ENCODE measurements at places on chromosomes 11 and 22.

DNA sequence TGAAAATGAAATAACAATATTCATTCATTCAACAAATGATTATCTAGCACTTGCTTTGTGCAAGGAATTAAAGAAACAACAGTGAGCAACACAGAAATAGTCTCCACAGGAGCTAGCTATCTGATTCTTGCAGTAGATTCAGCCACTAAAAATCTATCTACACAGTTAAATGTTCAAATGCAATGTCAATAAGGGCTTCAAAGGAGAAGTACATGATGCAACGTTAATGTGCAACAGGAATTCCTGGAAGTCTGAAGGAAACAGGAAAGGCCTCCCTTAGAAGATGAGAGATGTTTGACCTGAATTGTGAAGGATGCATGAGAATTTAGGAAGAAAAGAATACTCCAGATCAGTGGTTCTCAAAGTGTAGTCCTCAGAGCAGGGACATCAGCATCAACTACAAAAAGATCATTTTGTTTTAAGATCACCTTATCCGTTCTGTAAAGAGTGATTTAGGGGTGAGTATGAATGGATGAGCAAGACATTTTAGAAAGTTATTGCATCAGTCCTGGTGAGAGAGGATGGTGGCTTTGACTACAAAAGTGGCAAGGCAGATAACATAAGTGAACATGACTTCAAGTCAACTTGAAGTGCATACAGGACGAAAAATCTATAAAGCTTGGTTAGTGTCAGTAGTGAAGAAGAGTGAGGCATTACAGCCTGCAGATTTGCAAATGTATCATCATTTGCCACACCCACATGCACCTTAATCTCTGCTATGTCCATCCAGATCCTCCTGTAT is 96.0 kb downstream of the ETS1 start:
- DNase-seq = no peak

DNA sequence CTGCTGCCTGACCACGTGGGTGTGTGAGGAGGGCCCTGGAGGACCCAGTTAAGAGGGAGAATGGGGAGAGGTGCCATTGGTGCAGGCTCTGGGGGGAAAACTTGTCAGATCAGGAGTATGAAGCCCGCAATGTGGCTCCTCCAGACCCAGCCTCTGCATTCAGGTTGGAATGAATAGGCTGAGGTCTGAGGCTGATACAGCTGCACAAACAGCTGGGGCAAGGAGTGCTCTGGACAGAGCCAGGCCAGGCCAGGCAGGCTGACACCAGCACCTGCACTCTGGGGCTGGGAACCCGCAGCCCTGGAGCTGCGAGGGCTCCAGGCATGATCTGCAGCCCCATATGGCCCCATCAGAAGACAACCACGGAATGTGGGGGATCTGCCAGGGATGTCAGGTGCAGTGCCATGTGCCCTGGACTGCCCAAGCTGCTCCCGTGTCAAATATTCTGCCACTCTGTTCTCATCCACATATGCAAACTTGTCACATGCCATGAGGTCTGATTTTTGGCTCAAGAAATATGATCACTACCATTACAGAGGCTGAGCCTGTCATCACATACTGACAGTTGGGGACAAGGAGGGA is 27.2 kb upstream of the KCNJ11 start:
- no peak for DNase-seq

GRCh38 chr11:66386171-66387069 is 14.9 kb upstream of the SLC29A2 start:
- peak; percentile 91 for DNase-seq

- DNase-seq = no peak
Observed at GRCh38 chr22:43535336-43535735, 123.5 kb downstream of the MPPED1 start.

- no peak for DNase-seq
Observed at GRCh38 chr22:31610611-31611010, 51.4 kb downstream of the PISD start.

DNA sequence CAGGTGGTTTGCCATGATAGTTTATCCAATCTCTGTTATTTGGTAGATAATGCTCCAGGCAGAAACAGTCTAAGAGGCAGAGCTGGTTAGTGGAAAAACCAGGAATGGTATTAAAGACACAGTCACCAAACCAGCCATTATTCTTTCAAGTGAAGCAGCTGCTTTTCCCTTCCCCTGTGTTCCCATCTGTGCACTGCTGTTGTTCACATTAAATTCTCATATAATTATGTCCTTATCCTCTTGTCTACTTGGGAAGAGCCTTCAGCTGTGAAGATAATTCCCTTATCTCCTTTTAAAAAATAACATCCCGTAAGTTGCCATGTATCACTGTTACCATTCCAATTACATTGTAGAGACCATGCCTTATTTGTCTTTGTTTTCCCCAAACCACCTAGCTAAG is 5.2 kb upstream of the TBCEL start:
- DNase-seq = no peak

DNA sequence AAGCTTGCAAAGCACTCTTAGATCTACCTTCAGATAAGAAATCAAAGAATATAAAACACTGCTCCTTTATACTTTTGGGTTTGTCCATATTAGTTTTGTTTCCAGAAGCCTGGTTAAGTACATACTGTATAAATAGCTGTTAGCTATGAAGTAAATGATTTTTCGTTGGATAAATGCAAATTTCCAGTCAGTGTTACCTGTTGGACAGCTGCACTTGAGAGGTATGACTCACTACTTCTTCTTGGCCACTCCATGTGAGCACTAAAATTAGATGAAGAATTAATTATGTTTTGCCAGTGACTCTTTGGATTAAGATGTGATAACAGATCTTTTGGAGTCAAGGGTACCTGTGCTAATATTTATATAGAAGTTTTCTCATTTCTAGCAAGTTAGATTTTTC is 9.5 kb upstream of the TSG101 start:
- DNase-seq = no peak

DNA sequence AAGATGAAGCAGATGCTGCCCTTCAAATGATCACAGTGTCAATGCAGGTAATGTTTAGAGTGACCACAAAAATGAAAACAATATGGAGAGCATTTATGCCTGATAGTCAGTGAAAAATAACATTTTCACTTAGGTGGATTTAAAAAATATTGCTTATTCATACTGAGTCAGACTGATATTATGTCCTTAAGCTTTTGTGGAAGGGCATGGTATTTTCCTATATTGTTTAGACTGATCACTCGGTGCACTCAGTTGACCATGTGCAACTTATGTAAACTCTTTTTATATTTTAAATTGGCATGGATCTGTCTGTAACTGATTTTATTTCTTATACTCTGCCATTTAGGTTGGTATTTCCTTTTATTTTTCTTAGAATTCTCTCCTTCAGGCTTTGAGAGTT is 106.6 kb downstream of the DYNC2H1 start:
- no peak for DNase-seq

DNA sequence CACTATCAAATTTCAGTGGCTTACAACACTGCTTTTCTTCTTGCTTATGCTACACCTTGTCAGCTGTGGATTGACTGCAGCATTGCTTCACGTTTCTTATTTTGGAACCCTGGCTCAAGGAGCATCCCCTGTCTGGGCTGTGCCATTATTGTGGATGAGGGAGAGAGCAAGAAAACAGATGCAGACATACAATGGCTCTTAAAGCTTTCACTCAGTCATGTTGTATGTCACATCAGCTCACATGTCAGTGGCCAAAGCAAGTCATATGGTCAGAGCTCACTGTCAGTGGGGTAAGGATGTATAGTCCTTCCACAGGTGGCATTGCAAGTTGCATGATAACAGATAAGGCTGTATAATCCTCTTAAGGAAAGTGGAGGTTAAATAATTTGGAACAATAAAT is 10.0 kb downstream of the ARHGEF12 start:
- no peak for DNase-seq

GRCh38 chr22:36673821-36674220 is 29.7 kb downstream of the CACNG2 start:
- DNase-seq = no peak

DNA sequence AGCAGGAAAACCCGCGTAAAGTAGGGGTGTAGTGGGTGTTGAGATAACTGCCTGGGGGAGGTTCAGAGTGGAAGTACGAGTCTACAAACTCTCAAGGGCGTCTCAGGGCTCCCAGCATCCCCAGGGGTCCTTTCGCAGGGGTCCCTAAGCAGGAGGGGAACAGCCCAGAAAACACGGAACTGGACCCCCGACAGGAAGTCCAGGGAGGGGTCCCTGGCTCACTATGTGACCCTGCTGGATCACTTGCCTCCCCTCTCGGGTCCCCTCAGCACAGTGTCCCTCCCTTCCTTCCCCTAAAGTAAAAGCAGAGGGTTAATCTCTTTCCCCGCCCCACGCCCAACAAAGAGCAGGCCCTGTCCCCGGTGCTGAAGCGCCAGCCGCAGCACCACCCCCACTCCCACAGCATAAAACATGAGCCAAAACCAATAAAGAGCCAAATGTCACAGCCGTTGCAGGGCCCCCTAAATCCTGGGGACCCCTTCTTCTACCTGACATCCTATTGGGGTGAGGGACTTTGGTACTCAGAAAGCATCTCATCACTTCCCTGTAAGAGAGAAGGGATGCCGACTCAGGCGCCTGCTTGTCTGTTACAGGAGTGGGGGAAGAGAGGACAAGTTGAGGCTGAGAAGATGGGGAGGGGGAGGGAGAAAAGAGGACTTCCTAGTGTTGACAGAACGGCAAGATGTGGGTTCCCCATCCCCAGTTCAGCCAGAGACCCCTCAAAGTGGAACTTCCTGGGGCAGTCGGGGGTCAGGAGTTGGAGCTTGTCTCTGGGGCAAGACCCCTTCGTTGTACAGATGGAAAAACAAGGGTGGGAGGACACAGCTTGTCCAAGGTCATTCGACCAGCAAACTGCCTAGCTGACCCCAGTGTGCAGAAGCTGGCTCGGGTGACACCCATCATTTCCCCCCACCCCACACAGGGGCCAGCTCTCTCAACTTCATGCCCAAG is 1.4 kb upstream of the NEFH start:
- peak; percentile 69 for DNase-seq

DNA sequence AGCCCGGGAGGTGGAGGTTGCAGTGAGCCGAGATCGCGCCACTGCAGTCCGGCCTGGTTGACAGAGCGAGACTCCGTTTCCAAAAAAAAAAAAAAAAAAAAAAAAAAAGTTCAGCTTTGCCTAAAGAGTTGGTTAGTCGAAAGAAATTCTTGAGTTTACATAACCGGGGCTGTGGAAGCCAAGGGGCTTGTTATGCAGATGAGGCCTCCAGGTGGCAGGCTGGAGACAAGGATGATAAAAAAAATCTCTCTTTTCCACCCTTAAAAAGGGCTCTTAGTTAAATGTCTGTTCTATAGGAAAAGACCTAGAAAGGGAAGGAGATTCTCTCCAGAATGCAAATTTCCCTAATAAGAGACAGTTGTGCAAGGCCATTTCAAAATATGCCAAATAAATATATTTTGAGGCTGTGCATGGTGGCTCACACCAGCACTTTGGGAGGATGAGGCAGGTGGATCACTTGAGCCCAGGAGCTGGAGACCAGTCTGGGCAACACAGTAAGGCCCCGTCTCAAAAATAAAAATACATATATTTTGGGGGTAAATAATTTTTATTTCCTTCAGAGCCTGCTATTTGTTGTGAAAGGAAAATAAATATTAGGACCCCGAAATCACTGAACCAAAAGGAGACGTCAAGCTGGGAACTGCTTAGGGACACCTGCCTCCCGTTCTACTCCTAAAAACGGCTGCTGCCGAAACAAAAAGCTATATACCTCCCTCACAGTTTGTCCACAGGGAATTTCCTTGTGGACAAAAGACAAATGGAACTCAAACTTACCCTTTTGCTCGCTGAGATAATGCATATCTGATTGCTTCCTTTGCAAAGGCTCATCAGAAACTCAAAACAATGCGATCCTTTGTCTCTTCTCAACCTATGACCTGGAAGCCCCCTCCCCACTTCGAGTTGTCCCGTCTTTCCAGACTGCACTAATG is 2.4 kb upstream of the IFITM2 start:
- peak; percentile 63 for DNase-seq

- peak; percentile 38 for DNase-seq
Observed at GRCh38 chr11:13215149-13215548, 62.4 kb upstream of the BMAL1 start.

- no peak for DNase-seq
Observed at GRCh38 chr11:82194521-82194920, 539.1 kb downstream of the FAM181B start.

DNA sequence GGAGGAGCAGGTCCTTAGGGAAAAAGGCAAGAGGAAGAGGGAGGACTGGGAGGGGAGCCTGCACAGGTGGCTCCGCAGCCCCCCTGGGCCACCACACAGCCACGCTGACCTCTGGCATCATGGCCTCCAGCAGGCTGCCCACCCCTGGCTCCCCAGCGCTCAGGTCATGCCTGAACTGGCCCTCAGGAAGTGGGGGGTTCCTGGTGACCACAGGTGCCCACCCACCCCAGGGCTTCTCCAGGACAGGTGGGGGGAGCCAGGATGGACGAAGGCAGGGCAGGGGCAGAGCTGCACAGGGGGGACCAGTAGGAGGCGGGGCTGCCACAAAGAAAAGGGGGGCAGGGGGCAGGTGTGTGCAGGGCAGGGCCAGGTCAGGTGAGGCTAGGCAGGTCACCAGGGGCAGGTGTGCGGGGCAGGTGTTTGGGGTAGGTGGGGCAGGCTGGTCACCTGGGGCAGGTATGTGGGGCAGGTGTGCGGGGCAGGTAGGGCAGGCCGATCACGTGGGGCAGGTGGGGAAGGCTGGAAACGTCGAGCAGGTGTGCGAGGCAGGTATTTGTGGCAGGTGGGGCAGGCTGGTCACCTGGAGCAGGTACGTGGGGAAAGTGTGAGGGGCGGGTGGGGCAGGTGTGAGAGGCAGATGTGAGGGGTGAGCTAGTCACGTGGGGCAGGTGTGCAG is 997 bp downstream of the DEAF1 start:
- DNase-seq = no peak

DNA sequence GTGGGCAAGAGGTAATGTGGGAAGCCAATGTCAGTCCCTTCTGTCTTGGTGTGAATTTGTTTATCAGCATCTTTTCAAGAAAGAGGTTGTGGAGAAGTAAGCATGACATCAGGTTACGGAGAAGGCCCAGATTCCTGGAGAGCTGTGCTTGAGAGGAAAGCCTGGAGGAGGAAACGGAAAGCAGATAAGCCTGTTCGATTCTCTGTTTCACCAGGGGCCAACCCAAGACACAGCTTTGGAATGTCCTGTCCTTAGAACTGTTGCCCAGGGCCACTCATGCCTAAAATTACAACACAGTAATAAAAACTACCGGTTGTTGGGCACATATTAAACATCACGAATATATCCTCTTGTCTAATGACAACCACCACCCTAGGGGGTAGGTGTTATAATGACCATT is 148.5 kb downstream of the NAV2 start:
- DNase-seq = no peak

DNA sequence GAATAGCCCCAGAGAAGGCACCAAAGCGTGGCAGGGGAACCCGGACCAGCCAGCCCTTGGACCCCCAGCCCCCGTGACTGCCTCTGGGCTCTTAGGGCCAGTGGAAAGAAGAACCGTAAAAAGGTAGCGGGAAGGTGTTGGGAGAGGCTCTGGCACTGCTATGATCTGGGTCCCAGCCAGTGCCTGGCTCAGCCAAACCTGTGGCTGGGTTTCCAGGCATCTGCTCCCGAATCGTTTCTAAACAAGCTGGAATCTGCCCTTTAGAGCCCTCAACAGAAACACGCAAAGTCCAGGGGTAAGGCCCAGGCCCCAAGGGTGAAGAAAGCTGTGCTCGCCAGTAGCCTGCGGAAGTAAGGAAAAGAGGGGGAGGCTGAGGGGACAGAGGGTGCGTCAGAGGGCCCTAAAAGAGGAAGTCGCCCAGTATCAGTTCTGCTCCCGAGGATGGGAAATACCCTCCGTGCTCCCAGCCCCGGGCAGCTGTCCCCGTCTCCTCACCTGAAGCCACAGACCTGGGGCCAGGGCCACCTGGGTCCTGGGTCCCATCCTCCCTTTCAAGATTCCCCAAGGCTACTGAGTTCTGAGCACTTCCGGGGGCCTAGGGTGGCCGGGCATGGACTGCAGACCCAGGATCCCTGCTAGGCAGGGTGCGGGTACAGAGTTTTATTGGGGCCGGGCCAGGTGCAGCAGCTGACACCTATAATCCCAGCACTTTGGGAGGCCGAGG is 24.7 kb downstream of the IL10RA start:
- DNase-seq = peak; percentile 95
